NCI-H1417 treated with DMSO at 0.1 percent for 48 hours (cell line): ENCODE measurements at places on chromosomes 3 and 15.

GRCh38 chr3:157238457-157238856, 78.5 kb upstream of the CCNL1 start:
- DNase-seq = no peak

DNA sequence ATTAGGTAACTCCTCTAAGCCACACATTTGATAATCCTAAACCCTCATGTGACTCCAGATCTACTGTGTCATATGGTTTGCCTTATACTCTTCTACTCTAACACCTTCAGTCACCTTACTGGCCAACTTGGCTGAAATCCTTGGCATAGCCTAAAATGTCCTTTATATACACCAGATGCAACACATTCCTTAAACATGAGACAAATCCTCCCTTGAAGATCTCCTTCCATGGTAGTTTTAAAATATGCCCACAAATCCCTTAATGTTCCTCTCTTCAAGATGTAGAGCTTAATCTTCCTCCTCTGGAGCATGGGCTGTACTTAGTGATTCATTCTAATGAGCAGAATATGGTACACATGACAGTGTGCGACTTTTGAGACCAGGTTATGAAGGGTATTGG, 238.9 kb downstream of the SUCLG2 start:
- no peak for DNase-seq

DNA sequence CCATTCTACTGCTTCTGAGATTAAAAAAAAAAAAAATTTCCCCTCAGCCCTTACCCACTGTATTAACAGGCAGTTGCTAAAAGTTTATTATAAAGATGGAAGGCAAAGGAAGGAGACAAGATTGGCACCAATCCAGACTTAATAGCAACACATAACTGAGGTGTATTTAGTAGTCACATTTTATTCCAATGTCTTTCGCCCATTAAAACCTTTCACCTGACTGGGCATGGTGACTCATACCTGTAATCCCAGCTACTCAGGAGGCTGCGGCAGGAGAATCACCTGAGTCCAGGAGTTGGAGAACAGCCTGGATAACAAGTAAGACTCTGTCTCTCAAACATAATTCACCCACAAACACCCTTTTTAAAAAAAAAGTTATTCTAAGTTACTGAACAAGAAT, 4.4 kb downstream of the ACAP2 start:
- DNase-seq = no peak

DNA sequence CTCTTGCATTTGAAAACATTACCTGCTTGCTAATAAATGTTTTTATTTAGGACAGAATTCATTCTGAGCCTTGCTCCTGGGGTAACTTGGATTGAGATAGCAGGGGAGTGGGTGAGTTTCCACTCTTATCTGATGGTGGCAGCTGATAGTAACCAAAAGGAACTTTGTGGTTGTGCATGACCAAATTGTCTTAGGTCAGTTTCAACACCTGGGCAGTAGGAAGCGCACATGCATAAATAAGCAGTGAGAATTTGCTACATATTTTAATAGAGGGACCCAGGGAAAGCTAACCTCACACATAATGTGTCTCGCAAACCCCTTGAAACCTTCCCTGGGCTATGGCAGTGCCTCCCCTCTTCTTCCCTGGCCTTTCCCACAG, 65.4 kb upstream of the XCR1 start:
- DNase-seq = no peak

DNA sequence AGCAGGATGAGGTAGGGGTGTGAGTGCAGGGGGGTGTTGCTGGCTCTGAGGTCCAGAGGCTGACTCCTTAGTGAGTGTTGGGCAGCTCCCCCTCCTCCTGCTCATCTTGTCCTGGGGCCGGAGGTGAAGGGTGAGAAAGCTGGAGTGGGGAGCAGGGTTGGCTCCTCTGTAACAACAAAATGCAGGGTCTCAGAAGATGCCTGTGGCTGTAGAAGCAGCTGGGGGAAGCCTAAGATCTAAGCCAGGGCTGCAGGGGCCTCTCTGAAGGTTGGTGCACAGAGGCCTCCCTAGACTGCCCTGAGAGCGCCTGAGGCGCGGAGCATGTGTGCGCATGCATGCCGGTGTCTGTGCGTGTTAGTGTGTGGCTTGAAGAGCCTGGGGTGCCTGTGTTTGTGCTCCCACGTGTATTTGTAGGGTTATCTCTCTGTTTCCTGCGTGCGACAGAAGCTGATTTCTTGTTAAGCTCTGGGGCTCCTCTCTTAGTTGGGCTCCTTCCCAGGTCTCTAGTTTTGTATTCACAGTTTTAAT, 5.3 kb upstream of the HDAC11 start:
- no peak for DNase-seq

DNA sequence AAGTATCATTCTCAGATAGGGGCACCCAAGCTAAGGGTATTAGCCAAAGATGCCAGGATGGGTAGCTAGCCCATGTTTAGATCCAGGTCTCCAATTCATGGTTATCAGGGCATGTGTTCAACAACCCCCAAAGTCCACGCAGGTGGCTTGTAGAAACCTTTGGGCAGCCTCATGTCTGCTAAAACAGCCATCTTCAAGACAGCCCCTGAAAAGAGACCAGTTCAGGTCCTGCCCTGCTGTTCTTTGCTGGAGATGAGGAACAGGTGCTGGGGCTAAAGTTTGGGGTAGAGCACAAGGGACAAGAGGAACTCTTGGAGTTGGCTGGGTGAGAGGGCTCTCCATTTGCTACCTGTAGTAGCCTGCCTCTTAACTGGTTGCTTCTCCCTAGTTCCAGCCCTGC, 4.6 kb downstream of the PPM1M start:
- DNase-seq = no peak

GRCh38 chr3:127677541-127678314, 5.0 kb downstream of the ABTB1 start:
- DNase-seq = no peak

GRCh38 chr3:122929188-122930062, 98.1 kb downstream of the SEMA5B start:
- DNase-seq = no peak

DNA sequence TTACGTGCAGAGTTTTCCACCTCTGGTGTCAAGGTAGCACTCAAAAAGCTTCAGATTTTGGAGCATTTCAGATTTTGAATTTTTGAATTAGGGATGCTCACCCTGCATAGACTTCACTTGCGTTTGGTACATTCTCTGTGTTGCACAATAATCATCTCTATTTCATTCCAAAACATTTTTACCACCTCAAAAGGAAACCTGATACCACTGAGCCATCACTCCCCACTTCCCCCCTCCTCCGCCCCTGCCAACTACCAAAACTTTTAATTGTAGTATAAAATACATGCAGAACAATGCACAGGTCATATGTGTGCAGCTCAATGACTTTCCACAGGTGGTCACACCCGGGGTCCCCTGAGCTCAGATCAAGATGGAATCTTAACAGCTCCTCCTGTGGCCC, 208.8 kb downstream of the SV2B start:
- DNase-seq = no peak
